Neural crest cell (in vitro differentiated cells): ENCODE measurements at places on chromosomes 12 and 14.

DNA sequence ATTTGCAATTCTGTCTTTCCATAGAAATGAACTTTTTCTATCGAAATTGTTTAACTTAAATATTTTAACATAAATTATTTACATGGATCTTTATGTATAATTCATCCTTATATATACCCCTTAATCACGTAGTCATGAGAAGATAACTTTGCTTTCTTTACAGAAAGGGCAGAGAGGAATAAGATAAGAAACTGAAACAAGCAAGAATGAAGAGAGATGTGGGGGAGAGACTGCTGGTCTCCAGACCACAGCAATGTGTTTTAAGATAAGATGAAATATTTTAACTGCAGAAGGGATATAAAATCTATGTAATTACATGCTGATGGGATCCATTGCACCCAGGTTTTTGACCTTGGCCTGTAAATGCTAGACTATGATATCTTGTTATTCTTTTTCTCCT, 34.7 kb upstream of the DNM1L start:
- no peak for DNase-seq

GRCh38 chr12:105278043-105278697, 42.2 kb upstream of the APPL2 start:
- no peak for DNase-seq

DNA sequence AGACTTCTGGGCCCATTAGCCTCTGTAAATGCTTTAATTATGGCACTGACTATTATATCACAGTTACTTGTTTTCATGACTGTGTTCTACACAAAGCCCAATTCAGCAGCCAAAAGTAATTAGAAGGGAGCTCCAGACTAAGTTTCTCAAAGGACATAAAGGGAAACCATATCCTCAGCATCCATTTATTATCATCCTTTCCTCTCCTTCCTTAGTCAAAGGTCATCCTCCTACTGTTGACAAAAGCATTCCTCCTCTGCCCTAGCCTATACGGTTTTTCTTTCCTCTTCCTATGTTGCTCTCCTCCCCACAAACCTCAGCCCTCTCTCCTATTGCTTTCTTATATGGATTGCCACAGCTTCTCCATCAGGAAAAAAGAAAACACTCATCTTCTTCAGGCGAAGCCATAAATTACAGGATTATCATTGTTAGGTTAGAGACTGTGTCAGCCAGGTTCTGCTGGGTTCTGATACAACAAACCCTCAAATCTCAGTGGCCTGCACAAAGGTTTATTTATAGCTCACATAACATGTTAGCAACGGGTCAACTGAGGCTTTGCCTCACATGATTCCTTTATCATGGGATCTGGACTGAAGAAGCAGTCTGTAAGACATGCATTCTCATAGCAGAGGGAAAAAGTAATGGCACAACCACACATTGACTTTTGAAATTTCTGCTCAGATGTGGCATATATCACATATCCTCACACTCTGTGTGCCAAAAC, 207.2 kb downstream of the SLC5A8 start:
- DNase-seq = no peak

DNA sequence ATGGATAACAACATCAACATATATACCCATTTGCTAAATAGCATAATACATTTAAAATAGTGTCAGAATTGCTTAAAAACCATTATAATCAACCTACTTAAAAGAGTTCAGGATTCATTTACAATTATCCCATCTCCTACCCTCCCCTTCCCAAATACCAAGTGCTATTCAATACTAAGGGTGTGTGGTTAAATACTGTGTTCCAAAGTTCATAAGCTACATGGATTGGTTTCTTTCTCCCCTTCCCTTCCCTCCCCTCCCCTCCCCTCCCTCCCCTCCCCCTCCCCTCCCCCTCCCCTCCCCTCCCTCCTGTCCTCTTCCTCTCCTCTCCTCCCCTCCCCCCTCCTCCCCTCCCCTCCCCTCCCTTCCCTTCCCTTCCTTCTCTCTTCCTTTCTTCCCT, 97.0 kb upstream of the NPAS3 start:
- DNase-seq = no peak

DNA sequence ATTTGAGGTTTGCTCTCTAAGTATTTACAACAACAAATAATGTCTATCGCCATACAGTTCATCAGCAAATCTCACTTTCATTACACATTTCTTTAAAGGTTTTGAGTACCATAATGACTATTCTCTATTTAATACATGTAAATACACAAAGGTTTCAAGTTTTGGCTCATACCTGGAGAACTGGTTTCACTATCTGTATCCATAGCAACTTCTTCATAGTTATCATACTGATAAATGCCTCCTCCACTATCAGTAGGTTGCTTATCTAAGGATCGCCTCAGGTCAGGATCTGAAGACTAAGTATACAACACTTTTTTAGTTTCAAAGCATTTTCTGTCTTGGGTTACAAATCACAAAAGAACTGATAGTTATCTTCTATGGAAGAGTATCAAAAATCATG, 21.4 kb downstream of the ZFC3H1 start:
- DNase-seq = no peak
